ENCODE measurements at places on chromosomes 6 and 20.

DNA sequence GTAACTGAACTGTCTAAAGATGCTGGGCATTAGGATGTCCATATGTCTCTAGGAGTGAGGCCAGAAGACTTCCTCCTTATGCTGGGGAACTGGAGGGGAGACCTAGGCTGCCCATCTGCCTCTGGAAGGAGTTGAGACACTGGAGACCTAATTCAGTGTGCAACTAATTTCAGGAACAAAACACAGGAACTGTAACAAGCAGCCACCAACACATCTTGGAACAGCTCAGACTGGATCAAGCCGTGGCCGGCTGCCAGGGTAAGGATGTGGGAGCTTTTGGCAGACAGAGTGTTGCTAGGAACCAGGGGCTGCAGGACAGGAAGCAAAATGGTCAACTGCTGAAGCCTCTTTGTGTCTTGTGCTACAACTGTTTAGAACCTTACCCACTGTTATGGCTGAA is 16.4 kb upstream of the MAS1 start:
- DNase-seq = peak; percentile 82

- no peak for DNase-seq
These were observed 80.7 kb downstream of the FOXF2 start for GRCh38 chr6:1470040-1470439.

- no peak for DNase-seq
These were observed 603 bp downstream of the TASP1 start for GRCh38 chr20:13638162-13638495.

DNA sequence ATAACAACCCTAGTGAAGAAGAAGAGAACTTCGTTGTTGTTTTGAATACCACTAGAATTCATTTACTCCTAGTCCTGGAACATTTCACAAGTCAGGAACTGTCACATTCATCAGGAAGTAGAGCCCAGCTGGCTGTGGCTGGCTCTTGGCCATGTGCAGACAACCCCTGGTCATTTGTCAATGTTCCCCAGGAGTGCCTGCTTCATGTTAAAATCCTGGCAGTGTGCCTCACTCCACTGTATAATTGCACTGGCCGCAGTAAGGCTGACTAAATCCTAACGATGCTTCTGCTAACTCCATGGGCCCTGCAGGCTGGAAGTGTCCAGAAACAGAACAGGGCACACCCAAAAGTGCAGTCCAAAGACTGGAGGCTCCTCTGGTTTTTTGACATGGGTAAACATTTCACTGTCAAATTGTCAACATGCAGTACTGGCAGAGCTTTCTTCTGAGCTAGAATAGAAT is 41.5 kb upstream of the ADGRF1 start:
- peak; percentile 96 for DNase-seq

DNA sequence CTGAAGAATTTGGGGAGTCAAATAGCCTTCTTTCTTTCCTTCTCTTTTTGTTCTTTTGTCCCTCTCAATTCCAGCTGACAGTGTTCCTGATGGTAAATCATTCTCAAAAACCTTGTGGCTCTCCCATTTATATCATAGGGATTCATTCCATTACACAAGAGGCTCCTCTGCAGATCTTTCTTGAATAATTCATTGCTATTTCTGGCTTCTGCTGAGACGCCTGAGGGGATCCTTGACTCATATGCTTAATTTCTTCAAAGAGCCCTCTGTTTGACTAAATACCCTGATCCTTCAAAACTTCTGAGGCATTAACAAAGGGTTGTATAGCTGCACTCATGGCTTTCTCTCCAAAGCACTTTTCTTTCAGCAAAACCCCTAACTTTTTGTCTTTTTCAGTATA is 289.3 kb downstream of the FARS2 start:
- DNase-seq = no peak

- DNase-seq = no peak
These were observed 662.2 kb upstream of the HS3ST5 start for GRCh38 chr6:115004982-115005381.

All from ovary (tissue), 10 donors.